Left renal cortex interstitium (tissue), 4 donors: ENCODE measurements at places on chromosomes 7 and 10. TPM values are rescaled to one million over a fixed set of nuclear protein-coding genes. Genes with fewer than 3 reads are reported as not detected.

DNA sequence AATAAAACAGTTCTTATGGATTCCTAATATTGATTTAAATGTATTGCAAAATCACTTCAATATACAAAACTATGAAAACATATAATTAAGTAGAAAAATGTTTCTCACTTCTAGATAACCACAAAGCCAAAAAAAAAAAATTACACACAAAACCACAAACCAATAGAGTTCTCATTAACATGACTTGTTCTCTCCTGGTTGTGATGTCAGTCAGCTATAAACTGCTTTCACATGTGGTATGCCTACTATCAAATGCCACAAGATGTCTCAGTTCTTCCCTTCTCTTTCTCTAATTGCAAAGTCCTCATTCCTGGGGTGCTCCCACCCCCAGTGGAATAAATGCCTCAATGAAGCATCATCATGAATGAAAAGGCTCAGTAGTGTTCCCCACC, 16.6 kb downstream of the GNAI1 start:
- no peak for DNase-seq

GRID2IP gene
- 0.54 TPM for polyA plus RNA-seq

- DNase-seq = no peak
Observed at GRCh38 chr10:3785851-3786271, 852 bp upstream of the KLF6 start.

DNA sequence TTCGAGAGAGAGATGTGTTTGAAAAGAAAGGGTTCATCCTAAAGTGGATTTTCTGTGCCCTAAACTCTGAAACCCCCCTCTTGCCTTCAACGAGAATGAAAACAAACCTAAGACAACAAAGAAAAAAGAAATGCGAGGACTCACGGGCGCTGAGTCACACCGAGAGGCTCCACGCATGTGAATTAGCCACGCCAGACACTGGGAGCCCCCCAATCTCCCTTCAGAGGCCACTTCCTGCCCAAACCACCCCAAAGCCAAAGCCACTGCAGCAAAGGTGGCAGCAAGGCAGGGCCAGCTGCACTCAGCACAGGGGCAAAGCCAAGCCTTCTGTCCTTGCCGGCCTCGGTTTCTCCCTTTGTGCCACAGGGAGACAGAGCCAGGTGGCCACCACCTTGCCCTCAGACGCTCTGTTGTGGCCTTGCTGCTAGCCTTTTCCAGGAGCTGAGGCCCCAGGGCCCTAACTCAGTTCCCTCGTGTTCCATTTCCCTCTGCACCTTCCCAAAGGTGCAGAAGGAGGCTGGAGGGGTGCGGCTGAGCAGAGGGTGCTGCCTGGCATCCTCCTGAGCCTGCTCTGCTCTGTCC, 93.3 kb downstream of the FAM53B start:
- DNase-seq = no peak

SNX10 gene
- polyA plus RNA-seq = 20.3 TPM

- no peak for DNase-seq
Observed at GRCh38 chr10:46035923-46036849, 5.8 kb upstream of the NCOA4 start.

DNA sequence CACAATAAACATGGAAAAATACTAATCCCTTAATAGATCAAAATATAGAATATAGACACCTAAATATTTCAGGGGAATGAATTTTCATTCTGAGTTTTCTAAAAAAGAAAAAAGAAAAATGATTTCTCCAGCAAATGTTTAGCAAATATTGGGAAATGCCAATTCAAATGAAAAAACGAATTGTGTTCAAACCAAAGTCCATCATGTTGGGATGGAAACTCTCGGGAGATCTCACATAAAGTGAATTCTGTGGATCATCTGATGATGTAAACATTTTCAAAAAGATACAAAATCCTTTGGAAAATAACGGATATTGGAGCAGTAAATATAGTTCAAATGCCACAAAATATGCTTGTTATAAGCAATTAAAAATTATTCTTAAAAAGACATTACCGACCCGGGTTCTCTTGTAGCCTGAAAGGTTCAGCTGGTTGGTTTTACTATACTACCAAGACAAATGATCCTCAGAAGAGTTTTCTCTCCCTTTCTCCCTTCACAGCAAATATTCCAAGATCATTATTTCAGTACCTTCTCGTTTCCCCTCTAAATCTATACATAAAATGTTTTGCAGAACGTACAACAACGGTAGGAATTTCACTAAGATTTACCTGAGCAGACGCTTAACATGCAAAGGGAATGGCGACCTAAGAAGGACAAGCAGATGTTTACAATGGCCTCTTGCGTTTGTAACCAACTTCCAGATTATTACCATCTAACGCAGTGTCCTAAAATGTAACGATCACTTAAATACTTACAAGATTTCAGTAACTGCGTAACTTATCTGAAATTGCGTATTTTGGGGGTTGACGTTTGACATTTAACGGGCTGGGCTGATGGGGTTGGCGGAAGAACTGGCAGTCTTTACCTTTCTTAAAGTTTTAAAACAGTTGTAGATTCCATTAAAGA, 2.5 kb downstream of the HOXA13 start:
- no peak for DNase-seq
